WTC11 (cell line): ENCODE measurements at places on chromosomes 1 and 21. TPM values are rescaled to one million over a fixed set of nuclear protein-coding genes. Genes with fewer than 3 reads are reported as not detected.

Gene TCEANC2
- total RNA-seq, result 4.7 to 6.9 TPM (median 6.3 TPM) in 3 replicates

Gene EXTL1
- total RNA-seq, result 1.3 to 2.1 TPM (median 1.9 TPM) in 3 replicates

- no peak for DNase-seq
Observed at GRCh38 chr1:207853372-207853757, 57.6 kb downstream of the CD34 start.

Gene PADI3
- 0.61 to 2.0 TPM (median 1.9 TPM) in 3 replicates for total RNA-seq

DNA sequence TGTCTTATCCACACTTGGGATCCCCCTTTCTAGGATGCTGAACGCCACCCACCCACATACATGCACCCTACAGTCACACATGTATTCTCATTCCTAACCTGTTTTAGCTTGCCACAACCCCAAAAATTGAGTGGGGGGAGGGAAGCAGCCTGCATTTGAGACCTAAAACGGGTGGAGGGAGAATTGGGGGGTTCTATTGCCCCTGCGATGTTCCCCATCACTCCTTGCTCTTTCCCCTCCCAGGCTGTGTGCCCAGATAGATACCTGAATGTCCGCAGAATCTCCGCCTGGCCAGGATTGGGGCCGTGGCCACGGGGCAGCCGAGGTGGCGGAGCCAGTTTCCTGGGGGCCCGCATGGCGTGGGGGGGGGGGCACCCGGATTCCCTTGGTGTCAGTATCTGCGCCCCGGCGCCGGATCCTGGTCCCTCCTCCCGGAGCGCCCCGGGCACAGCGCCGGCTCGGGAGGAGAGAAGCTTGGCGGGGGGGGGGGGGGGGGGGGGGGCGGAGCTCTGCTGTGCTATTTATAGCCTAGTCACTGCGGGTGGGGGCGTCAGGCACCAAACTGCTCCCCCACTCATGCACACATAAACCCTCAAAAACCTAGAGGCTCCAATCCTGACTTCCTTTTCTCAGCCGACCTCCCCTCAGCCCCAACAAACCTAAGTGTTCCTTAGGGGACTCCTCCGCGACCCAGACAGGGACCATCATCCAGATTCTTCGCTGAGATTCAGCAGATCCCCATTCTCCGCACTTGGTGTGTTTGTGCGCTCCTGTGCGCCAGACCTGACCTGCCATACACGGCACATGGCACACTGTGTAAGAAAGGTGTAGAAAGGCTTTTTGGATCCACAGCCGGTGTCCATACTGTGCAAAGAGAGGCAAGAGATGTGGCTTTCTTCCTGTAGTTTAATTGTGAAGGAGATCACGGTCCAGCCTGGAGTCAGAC is 1.9 kb downstream of the ANKRD34A start:
- peak; percentile 24 for DNase-seq

- DNase-seq, result no peak
Observed at GRCh38 chr1:44700573-44700972, 26.1 kb downstream of the ARMH1 start.

DNA sequence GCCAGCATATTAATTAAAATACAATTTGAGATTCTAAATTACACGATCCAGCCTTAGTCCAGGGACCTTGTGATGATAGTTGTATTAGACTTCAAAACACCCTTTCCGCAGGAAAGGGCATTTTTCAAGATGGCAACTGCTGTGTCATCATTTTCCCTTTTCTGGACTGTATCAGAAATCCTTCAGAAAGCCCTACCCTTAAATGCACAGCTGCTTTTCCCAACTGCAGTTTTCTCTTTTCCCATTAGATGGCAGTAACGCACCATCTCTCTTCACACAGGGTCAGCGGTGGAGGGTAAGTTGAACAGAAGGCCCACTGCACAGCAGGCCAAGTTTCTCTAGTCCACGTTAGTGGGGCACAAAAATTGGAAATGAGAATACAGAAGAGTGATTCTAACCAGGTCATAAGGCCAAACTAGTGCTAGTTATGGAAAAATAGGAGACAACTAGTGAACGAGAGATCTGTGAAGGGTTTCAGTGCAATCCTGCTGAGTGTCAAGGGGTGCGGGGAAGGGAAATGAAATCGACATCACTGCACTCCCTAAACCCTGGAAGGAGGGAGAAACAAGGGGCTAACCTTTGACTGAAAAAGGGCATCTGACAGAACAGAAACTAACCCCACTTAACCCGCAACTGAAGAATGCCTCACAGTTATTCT is 22.1 kb upstream of the TDRD10 start:
- DNase-seq, result peak; percentile 54

GRCh38 chr1:51686450-51686849 is 69.6 kb downstream of the OSBPL9 start:
- DNase-seq, result no peak

DNA sequence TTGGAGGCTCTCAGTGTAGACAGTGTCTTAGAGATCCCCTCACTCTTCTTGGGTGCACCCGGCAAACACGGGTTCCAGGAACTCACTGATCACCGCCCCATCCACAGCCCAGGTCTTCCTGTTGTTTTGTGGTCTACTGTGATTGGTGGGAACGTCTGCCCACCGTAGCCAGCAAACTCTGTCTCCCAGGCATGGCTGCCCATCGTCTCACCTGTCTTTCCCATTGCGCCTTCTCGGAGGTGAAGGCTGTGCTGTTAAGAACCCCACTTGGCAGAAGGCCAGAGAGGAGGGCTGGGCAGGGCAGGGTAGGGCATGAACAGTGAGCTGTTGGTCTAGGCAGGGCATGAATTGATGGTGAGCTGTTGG is 14.1 kb upstream of the KCNA2 start:
- no peak for DNase-seq

DNA sequence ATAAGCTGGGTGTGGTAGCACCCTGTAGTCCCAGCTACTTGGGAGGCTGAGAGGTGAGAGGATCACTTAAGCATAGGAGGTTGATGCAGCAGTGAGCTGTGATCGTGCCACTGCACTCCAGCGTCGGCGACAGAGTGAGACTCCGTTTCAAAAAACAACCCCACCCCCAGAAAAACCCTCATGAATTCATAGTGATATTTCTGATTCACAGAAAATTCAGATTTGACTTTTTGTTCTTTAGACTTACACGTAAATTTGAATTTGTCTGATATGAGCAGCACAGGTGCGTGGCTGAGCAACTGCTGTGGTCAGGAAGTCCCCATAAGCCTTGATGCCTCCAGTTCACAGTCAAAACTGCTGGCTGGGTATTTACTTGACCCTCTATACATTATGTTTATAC is 10.0 kb upstream of the MORC3 start:
- no peak for DNase-seq

Gene VWA1
- 28.3 to 35.5 TPM (median 28.3 TPM) in 3 replicates for total RNA-seq

Gene PALMD
- total RNA-seq, result 0.07 to 0.09 TPM in 2 of 3 replicates, not detected in the other

Gene FOXO6
- total RNA-seq, result 5.4 to 7.4 TPM (median 7.0 TPM) in 3 replicates

GRCh38 chr1:109792056-109792831 is 28.5 kb upstream of the EPS8L3 start:
- DNase-seq, result peak; percentile 51

- DNase-seq, result no peak
Observed at GRCh38 chr1:118396829-118397495, 211.9 kb upstream of the SPAG17 start.
